ENCODE measurements at places on chromosomes 7 and 10.

DNA sequence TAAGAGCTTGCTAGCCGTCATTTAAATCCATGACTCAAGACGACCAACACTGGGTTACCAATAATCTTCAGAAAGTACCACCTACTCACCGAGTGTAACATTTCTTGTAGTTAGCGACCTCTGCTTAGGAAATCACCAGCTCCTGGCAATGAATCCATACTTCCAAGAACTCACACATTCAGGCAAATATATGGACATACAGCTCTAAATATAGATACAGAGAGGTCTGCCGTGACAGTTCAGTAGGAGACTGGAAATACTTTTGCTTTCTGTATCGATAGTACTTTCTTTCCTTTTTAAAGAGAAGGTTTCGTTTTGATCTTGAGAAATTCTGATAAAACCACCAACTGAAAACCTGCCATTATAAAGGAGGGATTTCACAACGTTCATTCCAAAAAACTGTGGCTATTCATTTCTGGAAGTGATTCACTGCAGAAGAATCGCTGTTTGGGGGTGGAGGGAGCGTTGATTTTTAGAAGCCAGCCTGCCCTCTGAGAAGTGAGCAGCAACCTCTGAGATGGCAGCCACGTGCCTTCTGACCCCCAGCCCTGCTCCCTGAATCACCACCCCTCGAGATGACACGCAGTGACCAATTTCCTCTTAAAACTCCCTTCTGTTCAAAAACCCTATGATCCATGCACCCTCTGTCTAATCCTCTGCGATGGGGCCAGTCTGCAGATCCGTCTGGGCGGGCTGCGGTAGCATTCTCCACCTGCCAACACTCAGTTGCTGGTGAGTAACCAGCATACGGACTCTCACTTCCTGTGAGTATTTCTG is 179.0 kb upstream of the KLF14 start:
- no peak for DNase-seq

GRCh38 chr10:29533696-29534285 is 101.0 kb downstream of the SVIL start:
- DNase-seq: no peak

DNA sequence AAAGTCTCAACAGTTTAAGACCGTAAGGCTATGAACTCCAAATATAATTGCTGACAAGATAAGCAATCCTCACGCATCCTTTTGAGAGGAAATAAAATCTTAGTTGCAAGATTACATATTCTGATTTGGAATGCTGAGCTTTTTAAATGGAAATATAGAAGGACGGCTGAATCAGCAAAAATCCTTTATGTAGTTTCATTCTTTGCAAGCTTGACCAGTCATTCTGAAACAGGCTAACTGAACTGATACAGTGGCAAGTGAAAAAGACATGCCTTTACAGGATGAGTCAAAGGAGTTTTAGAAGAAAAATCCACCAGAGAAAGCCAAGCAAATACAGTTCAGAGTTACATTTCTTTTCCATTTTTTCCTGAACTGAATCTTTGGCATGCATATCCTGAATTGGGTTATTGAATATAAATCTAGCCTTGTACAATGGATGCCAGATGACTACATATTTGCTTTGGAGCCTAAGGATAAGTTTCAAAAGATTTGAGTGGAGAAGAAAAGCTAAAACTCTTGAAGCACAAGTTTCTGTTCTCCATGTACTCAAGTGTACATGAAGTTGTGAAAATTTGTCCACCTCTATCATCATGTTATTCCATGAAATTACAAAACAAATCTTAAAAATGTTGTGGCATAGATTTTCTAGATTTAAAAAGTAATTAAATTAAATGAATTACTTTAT is 4.4 kb downstream of the VIM start:
- no peak for DNase-seq

- DNase-seq: no peak
Measured at GRCh38 chr10:59631237-59631636, 78.4 kb downstream of the SLC16A9 start.

DNA sequence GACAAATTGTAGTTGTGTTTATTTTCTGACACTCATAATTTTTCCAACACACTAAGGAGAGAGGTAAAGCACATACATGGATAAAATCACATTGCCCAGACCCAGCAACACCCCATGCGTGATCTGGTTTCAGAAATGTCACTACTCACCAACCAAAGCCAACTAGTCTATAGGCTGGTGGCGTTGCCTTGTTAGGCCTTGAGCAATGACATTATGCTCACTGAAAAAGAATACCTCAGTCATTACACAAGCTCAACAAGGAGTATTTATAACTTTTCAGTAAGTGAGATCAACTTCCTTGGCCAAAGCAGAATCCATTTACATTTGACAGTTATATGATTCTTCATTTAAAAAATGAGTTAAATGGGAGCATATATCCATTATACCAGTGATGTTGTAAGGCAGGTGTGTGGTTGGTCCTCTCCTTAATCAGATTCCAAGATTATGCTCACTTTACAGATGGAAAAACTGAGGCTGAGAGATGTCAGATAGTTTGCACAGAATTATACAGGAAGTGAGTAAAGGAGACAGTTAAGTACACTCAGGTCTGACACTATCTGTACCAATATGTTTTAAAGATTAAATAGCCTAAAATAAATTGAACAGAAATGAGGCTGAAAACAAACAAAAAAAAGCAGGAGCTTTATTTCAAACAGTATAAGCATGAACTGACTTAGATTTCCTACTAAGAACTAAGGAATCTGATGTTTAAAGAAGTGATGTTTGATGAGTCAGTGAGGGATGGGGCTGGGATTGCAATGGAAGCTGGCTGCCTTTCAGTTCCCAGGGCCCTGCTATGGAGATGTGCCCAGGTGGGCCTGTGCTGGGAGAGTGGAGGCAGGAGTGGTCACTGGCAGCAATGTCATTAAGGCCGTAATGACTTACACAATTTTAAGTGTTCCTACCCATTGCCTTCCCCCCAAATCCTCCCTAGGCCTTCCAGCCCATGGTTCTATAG is 118.3 kb downstream of the RAPGEF5 start:
- no peak for DNase-seq

- no peak for DNase-seq
Measured at GRCh38 chr10:100524206-100524605, 4.5 kb upstream of the SEC31B start.

DNA sequence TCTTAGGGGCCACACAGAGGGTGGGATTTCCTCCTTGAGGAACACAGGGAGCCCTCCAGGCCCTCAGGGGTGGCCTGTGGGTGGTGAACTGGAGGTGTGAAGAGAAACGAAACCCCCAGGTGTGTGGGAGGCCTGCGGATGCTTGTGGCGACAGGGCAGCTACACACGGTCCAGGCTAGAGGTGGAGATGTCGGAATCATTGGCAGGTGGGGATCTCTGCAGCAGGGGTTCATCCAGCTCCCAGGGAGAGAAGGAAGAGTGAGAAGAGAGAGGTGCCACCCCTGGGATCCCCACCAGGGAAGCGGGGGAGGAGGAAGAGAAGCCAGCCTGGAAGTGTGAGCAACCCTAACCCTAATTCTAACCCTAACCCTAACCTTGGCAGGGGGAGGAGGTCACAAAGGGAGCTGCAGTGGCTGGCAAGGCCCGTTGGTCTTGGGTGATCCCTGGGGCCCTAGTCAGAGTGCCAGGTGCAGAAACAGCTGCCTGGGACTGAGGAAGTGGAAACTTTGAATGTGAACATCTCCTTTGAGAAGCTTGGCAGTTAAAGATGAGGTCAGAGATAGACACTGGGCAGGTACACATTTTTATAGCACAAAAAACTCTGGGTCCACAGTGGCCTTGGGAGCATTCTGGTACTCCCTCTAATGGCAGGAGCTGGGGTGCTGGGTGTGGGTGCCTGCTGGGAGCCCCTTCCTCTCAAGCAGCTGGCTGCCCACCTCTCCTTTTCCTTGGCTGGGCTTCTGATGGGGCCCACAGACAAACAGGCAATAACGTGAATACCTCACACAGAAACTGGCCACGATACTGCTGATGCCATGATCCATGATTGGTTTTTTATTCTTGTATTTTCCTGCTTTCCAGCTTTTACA is 6.8 kb upstream of the AEBP1 start:
- no peak for DNase-seq

DNA sequence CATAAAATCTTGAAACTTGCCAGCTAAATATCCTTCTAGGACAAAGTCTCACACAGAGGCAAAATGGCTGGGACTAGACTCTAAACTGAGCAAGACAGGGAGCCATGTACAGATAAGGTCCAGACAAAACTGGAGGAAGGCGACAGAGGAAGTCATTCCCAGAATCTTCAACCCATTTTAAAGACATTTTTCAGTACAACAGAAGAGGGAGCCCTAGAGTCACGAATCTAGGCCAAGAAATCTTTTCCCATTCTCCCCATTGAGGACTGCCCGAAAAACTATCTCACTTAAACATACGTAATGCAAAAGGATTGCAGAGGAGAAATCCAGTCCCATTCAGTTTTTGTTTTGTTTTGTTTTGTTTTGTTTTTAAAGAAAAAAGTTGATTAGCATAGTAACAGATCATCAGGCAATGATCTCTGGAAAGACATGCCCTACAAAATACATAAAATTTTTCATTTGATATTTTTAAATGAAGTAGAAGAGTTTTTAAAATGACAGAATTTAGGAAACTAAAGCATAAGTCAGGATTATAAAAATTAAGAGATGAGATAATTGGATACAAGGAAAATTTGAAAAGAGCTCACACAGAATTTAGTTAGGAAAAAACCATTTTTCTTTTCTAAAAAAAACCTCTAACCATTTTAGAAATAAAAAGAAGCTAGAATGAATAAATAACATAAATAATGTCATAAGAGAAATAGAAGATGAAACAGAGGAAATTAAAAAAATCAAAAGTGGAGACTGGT is 16.9 kb upstream of the PRF1 start:
- DNase-seq: no peak

DNA sequence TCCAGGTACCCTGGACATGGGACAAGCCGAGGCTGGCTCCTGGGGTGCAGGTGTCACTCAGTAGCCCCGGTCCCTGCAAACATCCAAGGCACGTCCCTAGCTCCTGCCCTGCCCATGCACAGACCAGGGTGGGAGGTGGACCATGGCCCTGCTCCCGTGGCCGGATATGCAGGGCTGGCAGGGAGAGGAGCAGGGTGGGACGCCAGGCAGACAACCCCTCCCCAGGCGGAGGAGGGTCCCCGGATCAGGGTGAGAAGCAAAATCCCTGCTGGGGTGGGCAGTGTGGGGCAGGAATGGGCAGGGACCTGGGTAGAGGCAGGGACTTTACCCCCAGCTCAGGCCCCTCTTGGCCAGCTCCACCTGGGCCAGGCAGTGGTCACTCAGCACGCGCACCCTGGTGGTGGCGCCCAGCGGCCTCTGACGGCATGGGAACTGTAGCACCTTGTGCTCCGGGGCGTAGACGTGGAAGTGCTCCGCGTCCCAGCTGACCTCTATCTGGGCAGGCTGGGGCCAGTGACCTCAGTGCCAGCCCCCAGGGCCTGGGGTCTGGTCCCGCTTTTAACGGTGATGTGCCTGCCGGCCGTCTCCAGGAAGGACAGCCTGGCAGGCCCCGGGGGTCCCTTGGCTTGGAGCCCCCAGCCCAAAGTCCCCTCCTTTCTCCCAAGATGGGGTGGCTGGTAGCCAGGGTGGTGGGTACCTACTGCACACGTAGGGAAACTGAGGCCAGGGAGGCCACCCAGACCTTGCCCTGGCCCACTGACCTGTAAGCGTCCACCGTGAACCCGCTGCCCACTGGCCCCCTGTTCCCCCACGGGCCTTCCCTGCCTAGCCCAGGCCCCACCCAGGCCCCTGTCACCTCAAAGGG is 1.2 kb downstream of the GRIFIN start:
- no peak for DNase-seq

- no peak for DNase-seq
Measured at GRCh38 chr7:81235997-81236396, 317.1 kb upstream of the SEMA3C start.

GRCh38 chr10:69092959-69093850 is 5.3 kb downstream of the SRGN start:
- DNase-seq: peak; percentile 29

DNA sequence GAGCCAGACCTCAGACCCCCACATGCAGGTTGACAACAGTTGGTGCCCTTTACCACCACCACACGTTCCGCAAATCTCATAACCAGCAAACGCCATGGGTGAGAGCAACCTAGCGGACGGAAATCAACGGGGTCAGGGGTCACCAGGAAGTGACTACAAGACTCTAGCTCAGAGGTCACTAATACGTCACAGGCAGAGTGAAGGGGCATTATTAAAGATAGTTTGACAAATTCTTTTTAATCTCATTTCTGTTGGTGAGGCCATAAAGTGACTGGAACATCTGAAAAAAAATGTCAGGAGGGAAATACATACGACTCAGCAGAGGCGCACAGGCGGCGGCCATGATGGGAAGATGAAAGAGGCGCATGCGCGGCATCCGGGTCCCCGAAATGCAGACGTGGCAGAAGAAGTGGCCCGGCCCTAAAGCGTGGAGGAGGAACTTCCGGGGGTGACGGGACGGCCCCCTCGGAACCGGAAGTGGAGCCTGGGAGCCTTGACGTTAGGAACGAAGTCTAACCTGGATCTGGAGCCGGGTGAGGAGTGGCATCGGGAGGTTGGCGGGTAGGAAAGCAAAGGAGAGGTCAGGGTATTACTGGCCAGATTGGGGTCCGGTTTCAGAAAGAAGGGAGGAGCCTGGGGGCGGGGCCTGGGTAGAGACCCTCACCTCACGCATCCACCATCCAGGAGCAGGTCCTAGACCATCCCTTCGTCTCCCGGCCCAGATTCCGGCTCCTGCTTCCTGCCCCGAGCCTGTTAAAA is at the start of gene SEC24C:
Gene SEC24C, plus strand, starts transcription at position 468 of the 759 bp plus-strand sequence. CDS start 2,461 bp downstream, outside the sequence.
- DNase-seq: peak; percentile 95

DNA sequence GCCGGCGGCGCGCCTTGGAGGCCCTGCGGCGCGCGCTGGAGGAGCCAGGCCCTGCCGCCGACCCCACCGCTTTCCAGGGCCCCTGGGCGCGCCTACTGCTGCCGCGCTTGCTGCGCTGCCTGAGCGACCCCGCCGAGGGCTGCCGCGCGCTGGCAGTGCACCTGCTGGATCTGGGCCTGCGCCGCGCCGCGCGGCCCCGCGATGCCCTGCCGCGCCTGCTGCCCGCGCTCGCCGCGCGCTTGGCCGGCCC is 280 bp downstream of the DNAAF5 start:
- DNase-seq: peak; percentile 43

GRCh38 chr10:17202999-17203398 is 1.5 kb upstream of the TRDMT1 start:
- no peak for DNase-seq

DNA sequence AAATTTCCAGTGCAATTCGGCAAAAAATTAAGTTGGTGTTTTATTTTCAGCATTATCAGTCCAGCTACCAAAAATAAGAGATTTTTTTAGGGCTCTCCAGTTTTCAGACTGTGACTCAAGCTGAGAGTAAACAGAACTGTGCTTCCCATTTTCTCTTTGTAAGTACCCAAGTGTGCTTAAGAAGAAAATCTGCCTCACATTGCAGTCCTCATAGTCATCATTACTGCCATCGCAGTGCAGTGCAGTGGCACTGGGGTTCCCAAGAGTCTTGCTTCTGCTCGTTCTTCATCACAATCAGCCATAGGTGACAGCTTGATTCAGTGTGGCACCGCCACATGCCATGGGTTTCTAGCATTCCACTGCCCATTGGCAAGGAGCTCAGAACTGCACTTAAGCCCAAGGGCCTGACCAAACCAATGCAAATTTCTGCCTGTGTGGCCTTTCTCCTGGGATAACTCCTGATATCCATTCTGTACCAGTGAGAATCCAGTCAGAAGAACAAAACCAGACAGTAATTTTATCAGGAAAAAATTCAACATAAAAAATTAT is 25.6 kb upstream of the ERCC6 start:
- DNase-seq: no peak

- no peak for DNase-seq
Measured at GRCh38 chr10:97005349-97005748, 173.3 kb downstream of the LCOR start.

- no peak for DNase-seq
Measured at GRCh38 chr10:127372361-127372760, 176.0 kb upstream of the INSYN2A start.

GRCh38 chr7:234051-234707 is 41.8 kb downstream of the FAM20C start:
- no peak for DNase-seq

Data from substantia nigra (tissue), 51 donors.